Transverse colon (tissue), 4 donors: ENCODE measurements at places on chromosomes 4 and X. TPM values are rescaled to one million over a fixed set of nuclear protein-coding genes. Genes with fewer than 3 reads are reported as not detected.

DDIT4L gene
- 0.79 TPM for total RNA-seq

BEND4 gene
- total RNA-seq: 0.27 TPM

ASB11 gene
- not detected for total RNA-seq

FDCSP gene
- not detected for total RNA-seq

DNA sequence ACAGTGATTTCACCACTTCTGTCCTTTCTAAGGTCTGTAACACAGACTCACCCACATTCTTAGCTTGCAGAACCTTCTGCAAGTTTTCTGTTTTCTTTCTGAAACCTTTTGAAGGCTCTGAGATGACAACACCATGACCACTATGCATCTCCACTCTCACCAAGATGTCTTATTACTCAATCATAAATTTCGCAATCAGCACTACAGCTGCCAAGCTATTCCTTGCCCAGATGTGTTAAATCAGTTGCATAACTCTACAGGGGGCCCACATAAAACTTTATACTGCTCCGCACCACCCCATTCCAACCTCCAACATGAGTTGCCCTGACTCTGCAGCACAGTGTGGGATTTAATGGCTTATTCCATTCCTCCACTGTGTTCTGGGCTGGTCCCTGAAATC is 229.9 kb downstream of the COL25A1 start:
- no peaks in the 10 kb centered on the region for H3K36me3 ChIP-seq
- no peaks in the 10 kb centered on the region for H3K4me1 ChIP-seq
- no peak overlapping the region for H3K27ac ChIP-seq
- H3K4me3 ChIP-seq: no peak overlapping the region
- no peak for DNase-seq
- H3K27me3 ChIP-seq: no peaks in the 10 kb centered on the region

DNA sequence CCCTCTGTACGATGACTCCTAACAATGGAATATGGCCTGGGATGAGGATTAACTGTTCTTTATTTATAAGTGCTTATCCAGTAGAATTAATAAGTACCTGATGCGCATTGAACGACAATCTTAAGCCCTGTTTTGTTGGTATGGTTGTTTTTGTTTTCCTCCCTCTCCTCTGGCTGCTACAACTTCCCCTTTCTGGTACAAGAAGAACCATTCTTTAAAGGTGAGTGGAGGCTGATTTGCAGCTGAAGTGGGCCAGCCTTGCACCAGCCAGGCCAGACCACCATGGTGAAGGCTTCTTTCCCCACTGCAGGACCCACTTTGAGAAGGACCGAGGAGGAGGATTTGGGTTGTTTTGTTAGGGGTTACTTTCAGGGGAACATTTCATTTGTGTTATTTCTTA is 113.3 kb downstream of the PARM1 start:
- H3K36me3 ChIP-seq: no peaks in the 10 kb centered on the region
- H3K27ac ChIP-seq: no peak overlapping the region
- H3K27me3 ChIP-seq: no peaks in the 10 kb centered on the region
- no peak for DNase-seq
- no peak overlapping the region for H3K4me3 ChIP-seq

- H3K4me1 ChIP-seq: no peaks in the 10 kb centered on the region
- H3K27me3 ChIP-seq: no peaks in the 10 kb centered on the region
- no peak for DNase-seq
- no peak overlapping the region for H3K27ac ChIP-seq
- no peaks in the 10 kb centered on the region for H3K36me3 ChIP-seq
- no peak overlapping the region for H3K4me3 ChIP-seq
Measured at GRCh38 chrX:111467896-111468295, 43.5 kb upstream of the SERTM2 start.

- no peaks in the 10 kb centered on the region for H3K27me3 ChIP-seq
- no peaks in the 10 kb centered on the region for H3K36me3 ChIP-seq
- DNase-seq: no peak
- H3K4me1 ChIP-seq: peaks cover 29% of the 10 kb centered on the region
- no peak overlapping the region for H3K4me3 ChIP-seq
Measured at GRCh38 chr4:140061194-140061593, 92.8 kb downstream of the MAML3 start.

DNA sequence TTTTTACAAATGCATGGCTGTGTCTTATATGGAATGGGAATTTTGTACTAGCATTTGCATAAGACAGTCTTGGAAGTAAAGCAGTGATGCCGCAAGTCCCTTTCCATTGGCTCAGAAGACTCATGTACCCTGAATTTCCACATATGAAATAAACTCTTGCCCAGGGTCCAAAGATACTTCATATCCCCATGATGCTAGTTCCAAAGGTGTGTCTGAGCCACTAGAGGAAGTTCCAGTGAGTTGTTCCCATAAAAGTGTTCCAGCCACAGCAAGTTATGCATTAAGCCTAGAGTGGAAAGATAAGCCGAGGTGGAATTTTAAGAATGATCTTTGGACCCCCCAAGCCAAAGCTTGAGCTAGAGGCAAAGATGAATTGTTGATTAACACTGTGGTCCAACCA is 9.3 kb upstream of the CEP135 start:
- DNase-seq: no peak
- H3K27me3 ChIP-seq: no peaks in the 10 kb centered on the region
- no peaks in the 10 kb centered on the region for H3K36me3 ChIP-seq
- no peak overlapping the region for H3K4me3 ChIP-seq
- H3K4me1 ChIP-seq: no peaks in the 10 kb centered on the region

DNA sequence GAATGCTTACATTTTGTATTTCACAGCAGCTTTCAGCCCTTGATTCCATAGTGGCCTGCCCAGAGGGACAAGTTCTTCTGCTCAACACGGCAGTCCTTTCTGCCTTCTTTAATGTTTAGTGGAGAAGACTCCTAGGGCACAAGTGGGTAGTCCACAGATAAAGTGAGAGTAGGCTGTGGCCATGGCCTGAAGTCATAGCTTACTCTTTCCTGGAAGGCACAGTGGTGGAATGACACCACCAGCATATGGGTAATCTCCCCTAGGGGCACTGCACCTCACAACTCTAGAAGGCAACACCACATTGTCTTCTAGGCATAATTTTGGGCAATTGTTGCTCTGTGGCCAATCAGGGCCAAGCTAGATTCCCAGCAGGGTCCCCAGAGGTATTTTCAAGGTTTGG is 155.4 kb upstream of the MAMLD1 start:
- no peak overlapping the region for H3K27ac ChIP-seq
- H3K4me1 ChIP-seq: no peaks in the 10 kb centered on the region
- no peak for DNase-seq
- no peak overlapping the region for H3K4me3 ChIP-seq
- H3K36me3 ChIP-seq: no peaks in the 10 kb centered on the region
- no peaks in the 10 kb centered on the region for H3K27me3 ChIP-seq

DNA sequence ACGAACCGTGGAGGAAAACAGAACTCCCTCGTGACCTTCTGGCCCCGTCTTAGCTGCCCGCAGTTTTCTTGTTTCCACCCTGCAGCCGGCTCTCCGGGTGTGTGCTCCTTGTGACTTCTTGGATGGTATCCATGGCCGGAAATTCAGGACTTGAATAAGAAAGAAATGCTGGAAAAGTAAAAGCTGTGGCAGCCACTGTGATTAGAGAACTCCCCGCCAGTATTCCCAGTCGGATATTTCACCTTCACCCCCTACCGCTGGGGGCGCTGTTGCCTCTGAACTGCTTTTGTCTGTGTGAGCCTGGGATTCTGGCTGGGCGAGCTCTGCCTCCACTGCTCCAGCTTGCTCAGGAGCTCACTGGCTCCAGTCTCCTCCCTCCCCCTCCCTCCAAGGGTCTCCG is 41.5 kb upstream of the CYP4V2 start:
- no peak overlapping the region for H3K4me3 ChIP-seq
- H3K36me3 ChIP-seq: no peaks in the 10 kb centered on the region
- H3K4me1 ChIP-seq: peaks cover 6% of the 10 kb centered on the region
- no peaks in the 10 kb centered on the region for H3K27me3 ChIP-seq
- H3K27ac ChIP-seq: peak overlapping the region; percentile 21

DNA sequence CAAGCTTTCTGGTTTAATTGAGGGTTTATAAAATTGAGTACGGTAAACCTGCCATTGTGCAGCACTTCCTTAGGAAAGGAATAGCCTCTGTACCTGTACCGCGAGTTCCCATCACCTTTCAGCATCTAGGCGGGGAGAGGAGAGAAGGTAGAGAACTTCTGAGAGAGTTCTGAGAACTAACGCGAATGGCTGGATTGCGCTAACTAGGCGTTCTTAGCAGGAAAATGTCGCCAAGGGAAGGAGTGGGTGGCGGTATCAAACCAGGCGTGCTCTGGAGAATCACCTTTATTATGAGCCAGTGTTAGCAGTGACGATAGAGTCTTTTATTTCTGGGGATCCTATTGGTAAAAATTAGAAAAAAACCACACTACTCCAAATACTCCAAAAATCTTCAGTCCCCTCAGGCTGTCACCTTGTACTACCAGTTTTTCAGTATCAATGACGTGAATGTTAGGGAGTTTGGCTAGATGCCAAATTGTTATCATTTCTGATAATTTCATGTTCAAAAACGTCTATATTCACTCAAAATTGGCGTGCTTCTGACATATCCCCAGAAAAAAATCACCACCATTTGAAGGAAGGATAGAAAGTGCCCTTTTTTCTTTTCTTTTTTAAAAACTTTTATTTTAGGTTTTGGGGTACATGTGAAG is 1.4 kb downstream of the UGT8 start:
- peak overlapping the region; percentile 88 for H3K27ac ChIP-seq
- H3K4me3 ChIP-seq: peak overlapping the region; percentile 53
- H3K4me1 ChIP-seq: peaks cover 12% of the 10 kb centered on the region
- no peaks in the 10 kb centered on the region for H3K36me3 ChIP-seq
- H3K27me3 ChIP-seq: peaks cover 19% of the 10 kb centered on the region

DNA sequence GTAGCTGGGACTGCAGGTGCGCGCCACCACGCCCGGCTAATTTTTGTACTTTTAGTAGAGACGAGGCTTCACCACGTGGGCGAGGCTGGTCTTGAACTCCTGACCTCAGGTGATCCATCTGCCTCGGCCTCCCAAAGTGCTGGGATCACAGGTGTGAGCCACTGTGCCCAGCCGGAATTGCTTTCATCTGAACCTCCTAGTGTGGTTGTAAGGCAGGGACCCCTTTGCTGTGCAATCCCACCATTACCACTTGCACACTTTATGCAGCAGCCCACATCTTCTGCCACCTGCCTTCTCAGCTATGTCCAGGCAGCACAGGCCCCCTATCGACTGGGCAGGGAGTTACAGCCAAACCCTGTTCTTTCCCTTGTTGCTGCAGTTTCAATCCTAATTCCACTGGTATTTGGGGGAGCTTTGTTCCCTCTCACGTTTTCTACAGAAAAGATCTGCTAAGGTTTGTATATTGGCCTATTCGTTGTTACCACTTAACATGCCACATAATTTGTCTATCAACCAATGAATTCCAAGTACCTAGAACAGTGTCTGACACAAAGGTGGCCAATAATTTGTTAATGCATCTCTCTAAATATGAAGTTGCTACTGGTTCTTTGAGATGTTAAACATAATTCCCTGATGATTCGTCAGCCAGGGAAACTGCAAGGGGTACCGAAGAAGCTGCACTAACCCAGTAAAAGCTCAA is 6.5 kb downstream of the RPL39 start:
- no peak overlapping the region for H3K27ac ChIP-seq
- H3K4me3 ChIP-seq: no peak overlapping the region
- DNase-seq: peak; percentile 49
- H3K27me3 ChIP-seq: no peaks in the 10 kb centered on the region
- peaks cover 5% of the 10 kb centered on the region for H3K4me1 ChIP-seq

- no peak overlapping the region for H3K4me3 ChIP-seq
- no peaks in the 10 kb centered on the region for H3K4me1 ChIP-seq
- H3K27me3 ChIP-seq: no peaks in the 10 kb centered on the region
- DNase-seq: no peak
Measured at GRCh38 chr4:41009411-41009810, 204.9 kb downstream of the APBB2 start.

DNA sequence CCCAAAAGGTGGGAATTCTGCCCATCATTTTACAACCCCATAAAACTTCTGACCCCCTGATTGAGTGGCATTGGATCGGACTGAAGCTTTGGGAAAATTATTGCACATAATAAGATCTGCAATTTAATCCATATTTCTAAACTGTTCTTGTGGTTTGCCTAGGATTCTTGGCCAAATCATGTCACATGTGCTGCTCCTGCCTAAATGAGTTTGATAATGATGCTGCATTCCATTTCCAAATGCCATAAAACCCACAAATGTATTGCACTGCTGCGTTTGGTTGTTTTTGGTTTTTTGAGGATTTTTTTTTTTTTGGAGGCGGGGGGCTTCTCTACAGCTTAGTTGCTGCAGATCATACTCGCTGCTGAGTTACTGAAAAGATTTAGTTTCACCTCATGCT is 153.6 kb downstream of the QDPR start:
- H3K27ac ChIP-seq: no peak overlapping the region
- no peaks in the 10 kb centered on the region for H3K27me3 ChIP-seq
- H3K4me1 ChIP-seq: no peaks in the 10 kb centered on the region
- H3K36me3 ChIP-seq: no peaks in the 10 kb centered on the region
- no peak for DNase-seq
- H3K4me3 ChIP-seq: no peak overlapping the region

DNA sequence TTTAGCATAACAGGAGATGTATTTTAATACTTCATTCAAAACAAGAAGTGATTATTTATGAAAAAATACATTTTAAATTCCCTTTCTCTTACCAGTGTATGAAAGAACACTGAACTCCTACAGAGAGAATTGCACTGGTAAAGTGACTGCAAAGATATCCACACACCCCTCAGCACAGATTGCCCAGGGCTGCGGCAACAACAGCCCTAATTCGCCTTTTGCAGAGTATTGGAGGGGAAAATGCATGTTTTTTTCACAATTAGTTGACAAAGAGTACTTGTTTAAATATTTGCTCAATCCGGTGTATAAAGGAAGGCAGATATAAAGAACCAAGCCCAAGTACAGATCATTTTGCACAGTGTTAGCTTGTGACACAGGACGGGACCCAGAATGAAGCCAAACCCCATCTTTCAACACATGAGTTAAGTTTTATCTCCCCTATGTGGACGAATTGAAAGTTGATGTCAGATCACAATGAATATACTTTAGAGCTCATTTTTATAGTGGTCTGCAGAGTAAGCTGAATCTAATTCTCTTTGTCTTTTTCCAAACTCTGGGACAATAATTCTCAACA is 551.4 kb upstream of the IGFBP7 start:
- H3K4me1 ChIP-seq: no peaks in the 10 kb centered on the region
- H3K27ac ChIP-seq: no peak overlapping the region
- no peaks in the 10 kb centered on the region for H3K36me3 ChIP-seq
- no peak overlapping the region for H3K4me3 ChIP-seq

DNA sequence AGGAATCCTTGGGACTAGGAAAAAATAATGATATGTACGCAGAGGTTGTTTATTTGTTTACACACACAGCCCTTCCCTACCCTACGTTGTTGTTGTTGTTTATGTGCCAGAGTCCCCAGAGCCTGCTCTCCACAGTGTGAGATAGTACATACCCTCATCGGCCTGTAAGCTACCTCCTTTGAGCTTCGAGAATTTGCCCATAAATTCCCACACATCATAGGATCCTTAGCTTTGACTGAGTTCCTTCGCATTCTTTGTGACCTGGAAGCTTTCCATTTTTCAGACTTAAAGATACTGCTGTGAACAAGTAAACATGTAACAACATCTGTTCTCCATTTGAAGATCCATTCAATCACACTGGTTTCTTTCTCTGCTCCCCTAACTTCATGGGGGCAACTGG is 114.5 kb downstream of the IRF2 start:
- DNase-seq: no peak
- no peaks in the 10 kb centered on the region for H3K27me3 ChIP-seq
- peaks cover 6% of the 10 kb centered on the region for H3K4me1 ChIP-seq
- H3K27ac ChIP-seq: no peak overlapping the region

- H3K27ac ChIP-seq: no peak overlapping the region
- DNase-seq: no peak
- no peaks in the 10 kb centered on the region for H3K4me1 ChIP-seq
- no peaks in the 10 kb centered on the region for H3K36me3 ChIP-seq
- no peak overlapping the region for H3K4me3 ChIP-seq
Measured at GRCh38 chr4:109649872-109650271, 53.4 kb downstream of the CASP6 start.

- DNase-seq: no peak
- no peaks in the 10 kb centered on the region for H3K27me3 ChIP-seq
- no peak overlapping the region for H3K27ac ChIP-seq
Measured at GRCh38 chr4:73407227-73407673, 3.2 kb downstream of the ALB start.
